ENCODE measurements at places on chromosomes 1 and 21. TPM values are rescaled to one million over a fixed set of nuclear protein-coding genes. Genes with fewer than 3 reads are reported as not detected.

MFAP2 gene
- not detected for total RNA-seq

FCRL1 gene
- not detected for total RNA-seq

FALEC gene
- 0.89 TPM for total RNA-seq

S100A1 gene
- total RNA-seq, result not detected

ENAH gene
- 0.89 TPM for total RNA-seq

HSD3B2 gene
- total RNA-seq, result not detected

NCF2 gene
- 4.3 TPM for total RNA-seq

KCNJ10 gene
- not detected for total RNA-seq

MASP2 gene
- 0.21 TPM for total RNA-seq

PRAMEF26 gene
- not detected for total RNA-seq

WNT9A gene
- total RNA-seq, result not detected

PLD5 gene
- total RNA-seq, result not detected

COA6 gene
- 58.9 TPM for total RNA-seq

LCE1E gene
- not detected for total RNA-seq

TMIGD3 gene
- not detected for total RNA-seq

EFHD2 gene
- 55.8 TPM for total RNA-seq

SLFNL1 gene
- 0.11 TPM for total RNA-seq

CD34 gene
- total RNA-seq, result 0.16 TPM

PTGS2 gene
- total RNA-seq, result 0.41 TPM

GUK1 gene
- 293 TPM for total RNA-seq

EVA1B gene
- total RNA-seq, result 4.2 TPM

NBPF6 gene
- not detected for total RNA-seq

MPZ gene
- 7.1 TPM for total RNA-seq

NBPF1 gene
- total RNA-seq, result 6.5 TPM

KRTAP21-2 gene
- not detected for total RNA-seq

ANGPTL1 gene
- not detected for total RNA-seq

TLR5 gene
- 0.43 TPM for total RNA-seq

PLEKHA6 gene
- total RNA-seq, result 2.6 TPM

TGFBR3 gene
- total RNA-seq, result 1.2 TPM

ALPL gene
- not detected for total RNA-seq

SLAMF7 gene
- 70.9 TPM for total RNA-seq

MTARC2 gene
- total RNA-seq, result not detected

PODN gene
- total RNA-seq, result not detected

CLEC20A gene
- total RNA-seq, result not detected

MYCL gene
- total RNA-seq, result 0.14 TPM

LMX1A gene
- not detected for total RNA-seq

GLRX2 gene
- 32.2 TPM for total RNA-seq

APOBEC4 gene
- total RNA-seq, result not detected

ATP5IF1 gene
- 195 TPM for total RNA-seq

CFAP74 gene
- not detected for total RNA-seq

TINAGL1 gene
- total RNA-seq, result not detected

CYYR1 gene
- not detected for total RNA-seq

NHLH2 gene
- not detected for total RNA-seq

DOP1B gene
- 12.9 TPM for total RNA-seq

AHDC1 gene
- 12.8 TPM for total RNA-seq

LMOD1 gene
- total RNA-seq, result not detected

HRNR gene
- not detected for total RNA-seq

C1orf226 gene
- 0.14 TPM for total RNA-seq

ATP6V1G3 gene
- not detected for total RNA-seq

PLA2G2F gene
- total RNA-seq, result not detected

TEX38 gene
- total RNA-seq, result not detected

MFSD2A gene
- 2.6 TPM for total RNA-seq

PRUNE1 gene
- 20.7 TPM for total RNA-seq

AK5 gene
- total RNA-seq, result 8.9 TPM

C1orf185 gene
- not detected for total RNA-seq

SAMD11 gene
- not detected for total RNA-seq

DNAJC28 gene
- 0.49 TPM for total RNA-seq

Data from activated naive CD4-positive, alpha-beta T cell treated with anti-CD3 and anti-CD28 coated beads, Interleukin-2, amount 50 U/mL, for 72 hours (primary cell).